ENCODE measurements at places on chromosomes 5 and 9.

DNA sequence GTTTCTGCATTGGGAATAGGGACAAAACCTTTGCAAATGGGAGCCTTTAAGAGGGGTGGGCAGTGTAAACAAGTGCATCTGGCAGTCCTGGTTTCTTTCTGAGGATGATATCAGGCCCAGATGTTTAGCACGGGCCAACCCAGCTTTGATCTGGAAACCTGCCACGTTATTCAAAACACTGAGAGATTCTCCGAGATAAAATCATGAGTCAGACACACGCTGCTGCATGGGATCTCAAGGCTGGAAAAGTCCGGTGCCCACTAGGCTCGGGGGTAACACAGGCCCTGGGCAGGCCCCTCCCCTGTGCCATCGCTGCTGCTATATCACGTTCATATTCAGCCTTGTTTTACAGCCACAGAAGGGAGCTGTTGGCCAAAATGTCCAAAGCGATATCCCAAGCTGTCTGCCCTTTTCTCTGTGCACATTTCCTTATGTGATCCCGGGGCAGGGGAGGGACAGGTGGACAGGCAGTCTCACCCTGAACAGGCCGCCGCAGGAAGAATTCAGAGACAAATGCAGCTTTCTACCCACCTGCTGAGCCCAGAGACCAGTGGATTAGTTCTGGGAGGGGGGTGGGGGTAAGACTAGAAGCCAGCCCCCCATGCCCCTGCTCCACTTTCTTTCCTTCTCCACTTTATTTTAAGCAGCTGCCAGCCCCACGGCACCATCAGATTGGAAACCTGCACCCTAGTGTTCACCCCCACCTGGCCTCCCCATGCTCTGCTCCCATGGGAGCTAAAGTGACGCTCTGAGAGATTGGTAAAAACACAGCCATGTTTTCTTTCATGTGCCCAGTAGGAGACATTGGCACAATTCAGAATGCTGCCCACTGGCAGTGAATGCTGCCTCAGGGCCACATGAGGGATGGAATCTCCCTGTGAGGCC lies 63.1 kb downstream of the TMOD1 start:
- no peak for DNase-seq

DNA sequence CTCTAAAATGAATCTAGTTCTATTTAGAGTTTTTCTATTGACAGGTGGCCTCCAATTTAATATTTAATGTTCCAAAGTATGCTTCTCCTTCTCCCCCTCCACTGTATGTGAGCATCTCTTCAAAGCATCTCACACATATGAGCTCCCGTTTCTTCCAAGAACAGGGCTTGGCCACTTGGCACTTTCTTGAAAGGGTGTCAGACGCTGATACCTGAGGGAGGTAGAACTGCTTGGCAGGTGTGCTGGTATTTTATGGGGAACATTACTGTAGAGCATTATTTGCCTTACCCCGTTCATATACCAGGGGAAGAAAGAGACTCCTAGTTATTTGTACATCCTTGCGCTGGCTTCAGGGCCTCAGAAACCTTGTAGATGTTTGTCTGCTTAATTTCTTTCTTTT lies 1.9 kb downstream of the RCL1 start:
- no peak for DNase-seq

GRCh38 chr5:38800515-38800914 lies 45.3 kb upstream of the OSMR start:
- DNase-seq: no peak

GRCh38 chr5:128193665-128194390 lies 110.3 kb downstream of the SLC12A2 start:
- DNase-seq: no peak

DNA sequence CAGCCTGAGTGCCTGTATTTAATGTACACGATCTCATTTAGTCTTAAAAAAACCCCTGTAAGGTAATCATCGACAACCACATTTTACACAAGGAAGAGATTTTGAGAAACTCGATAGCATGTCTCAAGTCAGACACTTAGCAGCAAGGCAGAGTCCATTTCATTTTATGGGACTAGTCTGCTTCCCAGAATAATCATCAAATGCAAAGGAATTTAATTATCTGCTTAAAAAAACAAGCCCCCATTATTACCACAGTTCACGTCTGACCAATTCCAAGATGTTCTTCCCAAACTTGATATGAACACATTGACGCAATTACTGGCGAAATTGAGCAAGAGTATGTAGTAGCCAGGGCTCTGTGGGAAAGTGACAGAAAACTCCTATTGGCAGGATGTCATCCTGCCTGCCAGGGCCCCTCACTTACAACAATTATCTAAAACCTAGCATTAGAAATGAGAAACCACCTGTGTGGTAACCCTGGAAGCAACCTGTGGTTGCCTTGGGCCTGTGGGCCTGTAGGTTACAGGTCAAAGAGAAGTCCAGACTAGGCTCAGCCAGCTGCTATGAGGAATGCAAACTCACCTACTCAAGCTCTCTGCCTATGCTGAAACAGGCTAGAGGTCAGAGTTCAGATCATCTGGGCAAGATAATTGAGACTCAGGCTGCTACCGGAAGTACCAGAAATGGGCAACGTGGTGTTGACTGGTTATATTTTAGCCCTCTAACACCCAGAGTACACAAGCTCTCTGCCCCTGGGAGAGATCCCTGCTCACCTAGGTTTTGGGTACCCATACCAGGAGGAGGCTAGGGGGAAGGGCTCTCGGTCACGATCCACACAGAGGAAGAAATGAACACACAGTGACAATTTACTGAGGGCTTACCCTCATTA lies 1.6 kb downstream of the B4GALT1 start:
- DNase-seq: no peak

- DNase-seq: no peak
Observed at GRCh38 chr9:114246558-114246957, 76.3 kb upstream of the ORM1 start.

- no peak for DNase-seq
Observed at GRCh38 chr5:6261256-6261655, 117.1 kb downstream of the MED10 start.

- no peak for DNase-seq
Observed at GRCh38 chr9:89177944-89178829, at the start of gene SHC3. Gene SHC3, minus strand, starts transcription at chr9:89178818. Its CDS starts 358 bp downstream, at chr9:89178460.

GRCh38 chr9:19464061-19464763 lies 55.4 kb downstream of the ACER2 start:
- DNase-seq: no peak

GRCh38 chr9:122197882-122198281 lies 30.9 kb downstream of the LHX6 start:
- DNase-seq: no peak
